GDM1 (cell line): ENCODE measurements at places on chromosomes 4 and X.
A peak's percentile ranks its signal among the peaks of the same experiment; 100 is the strongest.

GRCh38 chr4:70531981-70532380 is 13.6 kb downstream of the AMTN start:
- DNase-seq = no peak

DNA sequence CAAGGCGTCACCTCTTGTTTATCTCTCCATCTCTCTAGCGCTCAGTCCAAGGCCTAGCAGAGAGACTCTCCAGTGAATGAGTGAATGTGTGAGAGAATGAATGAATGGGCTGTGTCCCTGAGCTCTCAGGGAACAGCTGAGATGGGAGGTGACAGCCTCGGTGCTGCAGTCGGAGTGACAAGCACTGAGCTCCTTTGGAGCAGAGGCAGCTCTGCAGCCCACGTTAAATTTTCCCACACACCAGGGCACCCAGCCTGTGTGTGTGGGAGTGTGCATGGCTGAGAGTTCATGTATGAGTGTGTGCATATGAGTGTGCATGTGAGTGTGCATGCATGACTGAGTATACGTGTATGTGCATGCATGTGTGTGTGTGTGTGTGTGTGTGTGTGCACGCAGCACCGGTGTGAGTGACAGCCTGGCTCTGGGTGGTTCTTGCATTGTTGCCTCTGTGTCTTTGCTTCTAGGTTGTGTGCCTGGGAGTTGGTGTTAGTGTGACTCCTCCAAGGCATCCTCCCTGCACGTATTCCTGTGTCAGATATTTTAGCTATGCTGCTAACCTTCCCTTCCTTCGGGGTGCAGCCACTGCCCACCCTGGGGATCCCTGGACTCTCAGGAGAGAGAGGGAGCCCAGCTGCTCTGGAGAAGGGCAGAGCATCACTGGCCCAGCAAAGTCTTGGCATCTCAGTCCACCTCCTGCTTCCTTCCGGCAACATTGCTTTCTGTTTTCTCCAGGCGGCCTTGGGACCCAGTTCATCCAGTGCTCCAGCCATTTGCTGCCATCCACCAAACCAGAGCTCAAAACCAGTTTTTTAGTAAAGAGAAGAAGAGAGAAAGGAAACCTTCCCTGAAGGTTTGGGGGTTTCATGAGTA is 98.6 kb downstream of the PPP2R2C start:
- DNase-seq = no peak

DNA sequence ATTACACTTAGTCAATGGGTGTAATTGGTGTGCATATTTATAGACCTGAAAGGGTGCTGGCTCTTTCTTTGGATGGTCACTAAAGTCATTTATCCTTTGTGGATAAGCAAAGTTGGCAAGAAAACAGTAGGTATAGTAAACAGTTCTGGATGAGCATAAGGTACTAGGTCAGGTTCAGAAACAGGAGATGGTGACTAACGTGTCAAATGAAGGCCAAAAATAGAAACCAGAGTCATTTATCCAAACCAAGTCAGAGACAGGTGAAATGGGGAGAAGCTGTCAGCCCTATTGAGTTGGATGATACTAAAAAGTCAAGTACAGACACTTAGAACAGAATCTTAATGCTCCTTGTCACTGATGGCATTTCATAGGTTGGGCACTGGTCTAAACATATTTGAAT is 313.1 kb downstream of the KLHL13 start:
- no peak for DNase-seq

GRCh38 chr4:90118527-90119195 is 8.5 kb upstream of the CCSER1 start:
- no peak for DNase-seq

- DNase-seq = no peak
Observed at GRCh38 chrX:17183566-17183965, 191.4 kb upstream of the NHS start.

- no peak for DNase-seq
Observed at GRCh38 chr4:116397291-116397690, 688.1 kb downstream of the TRAM1L1 start.

- no peak for DNase-seq
Observed at GRCh38 chr4:114417214-114417613, 181.4 kb upstream of the UGT8 start.

DNA sequence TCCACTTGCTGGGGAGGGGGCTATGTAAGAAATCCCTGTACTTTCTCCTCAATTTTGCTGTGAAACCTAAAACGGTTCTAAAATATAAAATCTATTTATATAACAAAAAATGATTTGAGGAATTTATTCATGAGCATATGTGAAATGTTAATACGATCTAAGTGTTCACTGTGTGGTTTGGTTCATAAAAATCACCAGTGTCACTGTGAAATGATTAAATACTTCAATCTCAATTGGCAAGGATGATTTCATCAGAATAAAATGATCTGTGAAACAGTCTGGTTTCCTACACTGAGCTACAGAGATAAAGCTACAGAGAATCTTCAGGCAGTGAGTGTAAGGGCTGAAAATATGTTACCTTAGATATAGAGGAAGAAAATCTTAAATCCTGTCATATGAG is 153.4 kb downstream of the GPM6A start:
- DNase-seq = no peak

DNA sequence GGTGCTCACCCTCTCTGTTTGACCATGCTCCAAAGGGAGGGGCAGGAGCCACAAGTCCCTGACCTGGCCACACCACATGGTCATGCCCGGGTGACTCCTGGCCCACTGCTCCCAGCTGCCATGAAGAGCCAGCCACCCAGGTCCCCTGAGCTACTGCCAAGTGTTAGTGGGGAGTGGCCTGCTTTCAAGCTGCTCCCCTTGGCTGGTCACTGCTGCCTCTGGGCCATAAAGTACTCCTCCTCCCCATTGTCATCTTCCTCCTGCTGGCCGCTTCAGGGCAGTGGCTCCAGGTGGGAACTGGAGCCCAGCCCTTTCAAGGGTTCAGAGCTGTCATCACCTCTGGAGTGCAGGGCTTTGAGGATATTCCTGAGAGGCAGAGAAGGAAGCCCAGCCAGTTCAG is 27.3 kb upstream of the RBBP7 start:
- no peak for DNase-seq

DNA sequence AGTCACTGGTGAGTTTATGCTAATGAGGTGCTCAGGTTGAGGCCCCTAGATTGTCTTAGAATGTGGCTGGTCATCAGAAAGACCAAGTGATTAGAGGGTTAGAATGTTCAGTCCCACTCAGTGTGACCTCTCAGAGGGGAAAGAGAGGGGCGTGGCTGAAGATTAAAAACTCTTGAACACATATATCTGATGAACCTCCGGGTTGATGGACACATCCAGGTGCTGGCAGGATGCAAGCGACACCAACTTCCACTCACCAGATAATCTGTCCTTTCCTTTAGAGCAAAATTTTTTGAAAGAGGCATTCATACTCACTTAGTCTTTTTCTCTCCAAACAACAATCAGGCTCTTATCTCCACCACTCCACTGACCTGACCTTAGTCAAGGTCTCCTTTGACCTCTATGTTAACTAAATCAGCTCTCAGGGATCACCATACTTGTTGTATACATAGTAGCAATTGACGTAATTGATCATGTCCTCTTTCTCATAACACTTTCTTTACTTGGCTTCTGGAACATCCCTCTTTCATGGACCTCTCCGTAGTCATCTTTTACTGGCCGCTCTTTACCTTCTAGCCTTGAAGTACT is 14.2 kb downstream of the FAM47E start:
- no peak for DNase-seq

DNA sequence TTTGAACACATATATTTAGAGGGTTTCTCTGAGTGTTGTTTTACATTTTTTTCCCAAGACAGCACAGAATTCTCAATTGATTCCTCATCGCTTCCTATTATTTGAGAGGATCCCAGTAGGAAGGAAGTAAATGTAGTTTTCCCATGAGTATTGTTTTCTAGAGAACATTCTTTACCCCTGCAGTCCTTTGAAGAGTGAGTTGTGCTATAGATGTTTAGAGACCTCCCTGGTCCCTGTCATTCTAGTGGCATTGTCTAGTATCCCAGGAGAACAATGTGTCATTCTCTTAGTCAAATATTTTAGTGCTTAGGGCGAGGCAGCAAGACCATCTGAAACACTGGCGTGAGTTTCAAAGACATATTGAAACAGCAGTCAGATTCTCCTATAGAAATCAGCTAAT is 32.5 kb downstream of the SORBS2 start:
- DNase-seq = no peak

DNA sequence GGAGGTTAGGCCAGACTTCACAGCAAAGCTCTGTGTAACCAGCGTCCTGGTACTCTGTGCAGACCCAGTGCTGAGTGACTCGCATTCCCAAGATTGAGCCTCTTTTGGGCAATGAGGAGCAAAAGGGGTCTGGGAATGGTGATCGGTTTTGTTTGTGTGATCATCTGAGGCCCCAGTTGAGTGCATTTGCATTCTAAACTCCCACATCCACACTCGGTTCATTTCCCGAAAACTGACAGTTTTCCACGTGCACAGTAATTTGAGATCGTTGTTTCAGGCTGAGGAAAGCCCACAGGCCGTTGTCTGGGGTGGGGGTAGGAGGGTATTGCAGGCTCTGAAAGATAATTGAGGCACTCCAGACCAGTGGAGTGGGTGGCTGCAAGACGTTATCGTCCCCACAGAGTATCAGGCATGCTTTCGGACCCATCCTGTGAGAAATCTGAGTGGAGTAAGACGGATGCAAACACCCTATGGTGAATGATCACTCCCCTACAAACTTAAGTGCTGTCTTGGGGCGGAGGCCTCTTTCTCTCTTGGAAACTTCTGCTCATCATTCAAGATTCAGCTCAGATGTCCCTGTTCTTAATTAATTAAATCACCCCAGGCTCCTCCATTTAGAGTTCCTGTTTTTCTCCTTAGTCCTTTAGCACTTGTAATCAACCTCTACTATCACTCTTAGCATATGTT is 96.1 kb downstream of the AFF1 start:
- no peak for DNase-seq

GRCh38 chr4:139227729-139228404 is 50.8 kb upstream of the ELF2 start:
- DNase-seq = peak; percentile 8

GRCh38 chr4:42396361-42396751 is 932 bp upstream of the SHISA3 start:
- no peak for DNase-seq

- no peak for DNase-seq
Observed at GRCh38 chr4:37516057-37516775, 170.0 kb downstream of the RELL1 start.

DNA sequence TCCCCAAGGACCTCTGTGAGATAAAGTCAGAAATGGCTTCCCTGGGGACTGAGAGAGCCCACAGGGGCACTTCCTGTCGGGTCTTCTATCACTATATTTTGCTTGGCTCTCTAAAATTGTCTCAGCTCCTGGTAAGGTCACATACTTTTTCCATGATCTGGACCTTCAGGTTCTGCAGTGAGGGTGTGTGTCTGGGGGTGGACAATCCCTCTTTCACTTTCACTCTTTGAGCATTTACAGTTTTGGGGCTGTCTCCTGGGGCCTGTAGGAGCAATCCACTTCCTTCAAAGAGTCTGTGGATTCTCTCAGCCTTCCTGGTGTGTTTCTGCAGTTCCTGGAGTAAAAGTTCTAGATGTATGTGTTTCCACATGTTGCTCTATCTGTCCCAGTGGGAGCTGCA is 335.7 kb downstream of the FSTL5 start:
- DNase-seq = no peak

DNA sequence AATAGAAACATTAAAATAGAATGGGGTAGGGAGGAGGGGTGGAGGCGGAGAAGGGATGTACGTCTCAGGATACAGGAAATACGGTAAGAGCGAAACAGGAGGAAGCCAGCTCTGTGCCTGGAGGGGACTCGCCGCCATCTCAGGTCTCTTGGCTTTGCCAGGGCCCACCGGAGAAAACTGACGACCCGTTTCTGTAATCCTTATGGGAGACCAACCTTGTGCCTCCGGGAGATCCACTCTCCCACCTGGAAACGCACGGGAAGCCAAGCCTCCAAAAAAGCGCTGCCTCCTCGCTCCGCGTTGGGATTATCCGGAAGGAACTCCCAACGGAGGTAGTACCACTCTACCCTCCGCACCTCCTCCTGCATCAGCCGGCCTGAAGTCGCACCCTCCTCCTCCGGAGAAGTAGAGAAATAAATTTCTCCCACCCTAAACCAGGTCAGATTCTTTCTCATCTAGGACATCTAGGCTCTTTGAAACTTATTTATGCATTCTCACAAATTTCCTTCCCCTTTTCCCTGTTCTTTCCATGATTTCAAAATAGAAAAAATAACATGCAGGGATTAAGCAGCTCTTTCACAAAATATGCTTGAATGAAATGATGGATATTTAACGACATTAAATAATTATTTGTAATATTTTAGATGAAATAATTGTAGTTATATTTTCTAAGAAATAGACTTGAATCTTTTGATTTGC is at the start of gene NBDY:
Gene NBDY (plus strand): TSS at position 92 of the 699 bp plus-strand sequence. CDS start 111 bp downstream, at position 203.
- peak; percentile 16 for DNase-seq

DNA sequence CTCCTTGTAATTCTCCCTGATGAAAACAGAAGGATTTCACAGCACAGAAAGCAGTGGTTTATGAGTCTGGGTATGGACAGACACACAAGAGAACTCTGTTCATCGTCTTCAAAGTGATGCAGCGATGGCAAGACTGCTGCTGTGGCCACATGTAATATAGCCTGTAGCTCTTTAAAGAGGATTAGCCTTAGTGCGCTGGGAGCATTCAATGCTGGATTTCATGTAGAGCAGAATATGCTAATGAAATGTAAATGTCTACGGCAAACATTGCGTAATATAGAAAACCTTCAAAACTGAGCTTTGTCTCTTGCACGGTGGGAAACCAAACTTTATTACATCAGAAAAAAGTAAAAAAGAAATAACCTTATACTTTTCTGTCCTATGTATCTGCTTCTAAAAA is 42.9 kb downstream of the ALPK1 start:
- DNase-seq = no peak

- DNase-seq = no peak
Observed at GRCh38 chr4:89720981-89721380, 116.0 kb downstream of the SNCA start.

DNA sequence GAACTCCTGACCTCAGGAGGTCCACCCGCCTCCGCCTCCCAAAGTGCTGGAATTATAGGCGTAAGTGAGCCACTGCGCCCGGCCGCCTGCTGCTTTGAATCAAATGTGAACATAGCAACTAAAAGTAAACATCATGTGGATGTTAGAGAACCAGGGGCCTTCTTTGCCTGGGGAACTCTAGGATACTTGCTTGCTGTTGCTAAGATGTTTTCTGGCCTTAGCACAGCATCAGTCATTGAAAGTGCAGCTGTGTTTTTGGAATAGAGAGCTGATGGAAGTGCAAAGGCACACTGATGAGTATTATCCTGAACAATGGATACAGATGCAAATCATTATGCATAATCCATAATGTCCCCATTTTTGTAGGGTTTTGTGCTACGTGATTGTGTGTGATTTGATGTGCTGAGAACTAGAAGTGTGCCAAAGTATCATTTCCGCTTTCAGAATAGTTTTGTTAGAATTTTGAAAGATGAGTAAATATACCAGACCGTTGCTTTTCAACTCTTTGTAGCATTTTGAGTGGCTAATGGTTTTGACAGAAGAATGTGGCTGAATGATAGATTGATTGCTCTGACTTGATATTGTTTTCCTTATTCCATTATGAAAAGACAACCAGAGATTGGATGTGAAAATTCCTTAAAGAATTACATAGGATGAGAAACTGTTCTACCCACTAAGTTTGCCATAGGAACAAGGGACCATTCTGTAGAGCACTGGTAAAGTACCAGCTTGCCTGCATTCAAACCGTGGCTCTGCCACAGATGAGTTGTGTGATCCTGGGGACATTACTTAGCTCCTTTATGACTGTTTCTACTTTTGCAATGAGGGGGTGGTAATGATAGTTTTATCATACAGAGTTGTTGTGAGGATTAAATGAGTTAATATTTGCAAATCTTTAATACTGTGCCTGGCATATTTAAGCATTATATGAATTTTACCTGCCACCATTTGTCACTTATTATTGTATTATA is 74.7 kb downstream of the REPS2 start:
- DNase-seq = no peak

- no peak for DNase-seq
Observed at GRCh38 chr4:107902715-107903114, 28.6 kb upstream of the CYP2U1 start.
